Activated T-helper 1 cell treated with Interleukin-2 at 50 U/mL for 16 hours (primary cell): ENCODE measurements at places on chromosomes 13 and 19.

DNA sequence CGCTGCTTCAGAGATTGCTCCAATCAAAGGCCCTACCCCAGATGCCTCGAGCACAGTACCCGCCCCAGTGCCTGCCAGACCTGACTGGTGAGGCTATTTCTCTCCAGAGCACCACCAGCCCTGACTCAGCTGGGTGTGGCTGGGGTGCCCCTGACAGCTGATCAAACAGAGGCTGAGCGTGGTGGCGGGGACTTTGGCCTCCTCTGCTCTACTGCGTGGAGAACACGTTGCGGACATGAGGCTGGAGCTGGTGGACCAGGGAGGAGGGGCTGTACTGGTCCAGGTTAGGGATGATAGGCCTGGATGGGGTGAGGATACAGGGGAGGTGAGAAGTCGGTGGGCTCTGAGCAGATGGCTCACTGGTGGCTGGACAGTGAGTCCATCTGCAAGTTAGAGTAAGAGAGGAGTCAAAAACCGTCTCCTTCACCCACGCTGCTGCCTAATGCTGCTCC lies 3.5 kb upstream of the DOCK6 start:
- DNase-seq, result no peak

DNA sequence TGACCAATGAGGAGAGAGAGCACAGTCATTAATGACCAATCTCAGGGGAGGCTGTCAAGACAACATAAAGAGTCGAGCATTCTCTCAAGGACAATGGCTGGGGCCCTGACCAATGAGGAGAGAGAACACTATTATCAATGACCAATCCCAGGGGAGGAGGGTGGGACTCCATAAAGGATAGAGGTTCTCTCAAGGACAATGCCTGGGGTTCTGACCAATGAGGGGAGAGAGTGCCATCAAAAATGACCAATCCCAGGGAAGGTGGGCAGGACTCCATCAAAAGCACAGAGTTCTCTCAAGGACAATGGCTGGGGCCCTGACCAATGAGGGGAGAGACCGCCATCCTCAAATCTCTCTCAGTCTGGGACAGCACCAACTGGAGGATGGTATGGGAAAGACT lies 3.3 kb upstream of the KLK11 start:
- DNase-seq, result no peak

DNA sequence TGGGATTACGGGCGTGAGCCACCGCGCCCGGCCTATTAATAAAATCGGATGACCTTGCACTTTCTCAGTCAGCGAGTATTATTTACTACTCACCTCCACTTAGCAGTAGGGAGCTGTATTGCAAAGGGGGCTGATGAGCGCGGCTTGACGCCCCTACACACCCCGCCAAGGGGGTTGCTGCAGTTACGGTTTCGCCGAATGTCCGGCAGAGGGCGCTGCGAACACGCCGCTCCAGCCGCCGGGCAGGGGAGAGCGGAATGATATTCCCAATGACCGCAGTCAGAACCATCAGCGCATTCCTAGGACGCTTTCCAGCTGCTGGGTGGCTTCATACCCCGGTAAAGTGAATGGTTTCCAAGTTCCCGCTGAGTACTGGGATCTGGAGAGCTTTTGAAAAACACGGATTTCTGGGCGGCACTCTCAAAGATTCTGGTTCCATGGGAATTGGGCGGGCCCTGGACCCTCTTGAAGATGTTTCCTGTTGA lies 30.0 kb upstream of the TPT1 start:
- DNase-seq, result peak; percentile 32

DNA sequence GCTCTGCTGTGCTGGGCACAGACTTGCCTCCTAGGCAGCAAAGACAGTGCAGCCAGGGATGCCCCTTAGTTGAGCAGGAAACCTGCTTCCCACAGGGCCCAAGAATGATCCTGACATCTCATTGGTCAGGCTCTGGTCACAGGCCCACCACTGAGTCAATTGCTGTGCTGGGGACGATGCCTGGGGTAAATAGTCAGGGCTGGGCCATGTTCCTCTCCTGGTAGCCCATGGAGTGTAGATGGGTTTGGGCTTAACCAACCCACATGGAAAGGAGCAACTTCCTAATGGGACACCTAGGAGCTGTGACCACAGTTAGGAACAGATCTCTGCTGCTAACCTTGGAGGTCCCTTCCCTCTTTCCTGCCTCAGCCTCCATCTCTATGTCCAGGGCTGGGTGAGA lies 212.5 kb upstream of the ZNF536 start:
- no peak for DNase-seq

DNA sequence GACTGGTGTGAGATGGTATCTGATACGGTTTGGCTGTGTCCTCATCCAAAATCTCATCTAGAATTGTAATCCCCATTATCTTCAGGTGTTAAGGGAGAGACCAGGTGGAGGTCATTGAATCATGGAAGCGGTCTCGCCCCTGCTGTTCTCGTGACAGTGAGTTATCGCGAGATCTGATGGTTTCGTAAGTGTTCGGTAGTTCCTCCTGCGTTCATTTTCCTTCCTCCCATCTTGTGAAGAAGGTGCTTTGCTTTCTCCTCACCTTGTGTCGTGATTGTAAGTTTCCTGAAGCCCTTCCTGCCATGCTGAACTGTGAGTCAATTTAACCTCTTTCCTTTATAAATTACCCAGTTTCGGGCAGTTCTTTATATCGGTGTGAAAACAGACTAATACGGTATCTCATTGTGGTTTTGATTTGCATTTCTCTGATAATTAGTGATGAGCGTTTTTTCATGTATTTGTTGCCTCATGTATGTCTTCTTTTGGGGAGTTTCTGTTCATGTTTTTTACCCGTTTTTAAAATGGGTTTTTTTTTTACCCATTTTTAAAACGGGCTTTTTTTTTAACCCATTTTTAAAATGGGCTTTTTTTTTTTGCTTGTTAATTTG lies 102.8 kb upstream of the SLC10A2 start:
- no peak for DNase-seq

DNA sequence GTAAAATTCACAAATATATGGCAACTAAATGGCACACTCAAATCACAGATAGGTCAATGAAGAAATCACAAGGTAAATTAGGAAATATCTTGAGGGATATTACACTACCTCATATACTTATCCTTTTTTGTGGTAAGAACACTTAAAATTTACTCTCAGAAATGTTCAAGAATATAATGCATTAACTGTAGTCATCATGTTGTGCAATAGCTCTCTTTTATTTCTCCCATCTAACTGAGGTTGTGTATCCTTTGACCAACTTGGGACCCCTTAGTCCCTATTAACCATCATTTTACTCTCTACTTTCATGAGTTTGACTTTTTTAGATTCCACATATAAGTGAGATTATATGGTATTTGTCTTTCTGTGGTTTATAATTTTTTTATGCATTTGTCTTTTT lies 52.6 kb downstream of the WTIP start:
- DNase-seq, result no peak

GRCh38 chr19:41945135-41945766 lies 13.9 kb downstream of the RABAC1 start:
- peak; percentile 80 for DNase-seq

GRCh38 chr19:29682236-29682895 lies 17.1 kb downstream of the PLEKHF1 start:
- no peak for DNase-seq

- DNase-seq, result no peak
Observed at GRCh38 chr19:40278361-40279035, 6.6 kb downstream of the AKT2 start.

DNA sequence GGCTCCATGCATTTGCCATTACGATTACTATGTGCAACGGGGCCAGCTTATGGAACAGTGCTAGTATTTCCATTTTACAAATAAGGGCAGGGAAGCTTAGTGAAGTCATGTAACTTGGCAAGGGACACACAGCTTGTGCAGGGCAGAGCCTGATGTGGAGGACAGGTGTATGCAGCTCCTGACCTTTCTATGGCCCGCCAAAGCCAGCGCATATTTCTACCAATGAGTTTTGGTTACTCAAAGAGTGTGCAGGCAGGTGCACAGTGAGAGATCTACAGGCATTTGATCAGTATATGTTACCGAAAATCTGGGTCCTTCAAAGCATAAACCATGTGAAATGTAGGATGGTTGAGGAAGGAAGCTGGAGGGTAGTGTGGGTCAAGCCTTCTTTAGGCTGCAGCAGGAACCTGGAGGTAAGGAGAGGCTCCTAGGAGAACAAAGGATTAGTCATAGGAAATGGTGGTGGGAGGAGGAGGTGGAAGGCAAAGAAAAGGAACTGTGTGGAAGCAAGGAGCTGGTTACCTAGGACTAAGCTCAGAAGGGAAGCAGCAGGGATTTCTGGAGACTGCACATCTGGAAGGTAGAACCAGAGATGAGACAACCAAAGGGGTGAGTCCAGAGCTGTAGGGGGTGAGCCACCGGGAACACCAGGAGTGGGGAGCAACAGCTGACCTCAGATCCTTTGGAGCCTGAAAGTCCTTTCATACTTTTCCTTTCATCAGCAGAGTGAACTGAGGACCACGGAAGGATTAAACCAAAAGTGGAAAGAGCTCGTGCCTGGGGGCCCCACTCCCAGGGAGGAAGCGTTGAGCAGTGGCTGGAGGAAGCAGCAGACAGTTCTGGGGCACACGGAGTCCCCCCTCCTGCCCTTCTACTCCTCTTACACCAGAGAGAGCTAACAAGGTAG lies 4.2 kb upstream of the PDX1 start:
- no peak for DNase-seq

DNA sequence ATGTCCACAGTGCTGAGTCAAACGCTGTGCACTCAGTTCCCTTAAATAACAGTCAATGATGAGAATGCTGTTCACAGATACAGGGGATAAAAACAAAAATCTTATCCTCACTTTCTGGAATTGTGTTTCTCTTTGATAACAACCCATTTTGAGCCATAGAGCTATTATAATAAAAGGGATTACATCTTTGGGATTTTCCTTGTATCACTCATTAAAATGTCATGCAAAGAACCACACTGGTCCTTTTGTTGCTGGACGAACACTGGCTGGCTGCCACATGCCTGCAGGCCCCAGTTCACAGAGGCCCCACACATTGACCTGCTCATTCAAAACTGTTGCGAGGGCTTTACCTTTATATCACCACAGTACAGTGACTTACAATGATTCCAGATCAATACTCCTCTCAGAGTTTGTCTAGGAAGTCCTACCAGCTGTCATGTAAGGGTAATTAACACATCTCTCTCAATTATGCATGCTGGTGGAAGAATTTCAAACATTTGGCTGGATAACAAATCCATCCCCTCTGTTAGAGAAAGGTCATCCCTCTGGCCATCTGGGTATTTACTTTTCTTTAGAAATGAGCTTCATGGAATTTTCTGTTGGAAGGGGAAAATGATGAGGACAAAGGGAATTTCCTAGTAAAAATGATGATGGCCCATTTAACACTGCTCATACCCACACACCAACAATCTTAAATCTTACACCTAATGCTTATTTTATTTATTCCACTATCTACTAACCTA lies 85.9 kb downstream of the MBNL2 start:
- no peak for DNase-seq

DNA sequence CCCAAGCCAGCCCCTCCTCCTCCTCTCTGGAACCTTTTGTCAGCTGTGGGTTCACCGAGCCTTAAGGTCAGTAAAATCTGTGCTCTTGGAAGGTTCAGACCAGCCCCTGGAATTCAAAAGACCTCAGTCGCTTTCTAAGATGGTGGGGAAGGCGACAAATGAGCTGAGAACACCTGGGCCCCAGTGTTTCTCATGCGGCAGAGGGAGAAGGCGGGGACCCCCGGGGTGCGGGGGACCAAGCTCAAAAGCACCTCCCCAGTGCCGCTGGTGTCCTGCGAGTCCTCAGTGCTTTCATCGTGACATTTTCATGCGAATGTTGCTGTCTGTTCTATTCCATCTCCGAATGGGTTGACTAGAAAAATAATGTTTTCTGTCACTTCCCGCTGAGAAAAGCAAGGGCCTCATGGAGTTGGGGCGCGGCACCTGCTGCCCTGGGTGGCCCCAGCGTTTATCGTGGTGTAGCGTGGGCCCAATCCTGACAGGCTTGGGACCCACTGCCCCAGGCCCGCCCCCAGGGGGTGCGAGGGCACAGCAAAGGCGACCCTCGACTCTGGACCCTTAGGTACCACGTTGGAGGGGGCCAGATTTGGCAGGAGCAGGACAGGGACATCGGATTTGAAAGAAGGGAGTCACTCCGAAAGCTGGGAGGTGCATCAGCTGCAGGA lies 751 bp upstream of the NTN5 start:
- DNase-seq, result no peak

- no peak for DNase-seq
Observed at GRCh38 chr13:50222569-50223332, 207.5 kb downstream of the KCNRG start.
